ENCODE measurements at places on chromosomes 16 and 17. TPM values are rescaled to one million over a fixed set of nuclear protein-coding genes. Genes with fewer than 3 reads are reported as not detected.

Gene NACA2
- polyA plus RNA-seq: not detected

Gene WNK4
- polyA plus RNA-seq: 8.7 TPM

Gene OR1A2
- polyA plus RNA-seq: not detected

GRCh38 chr16:87248714-87249113 lies 68.5 kb downstream of the C16orf95 start:
- peaks cover 57% of the 10 kb centered on the region for H3K27me3 ChIP-seq
- H3K27ac ChIP-seq: no peak overlapping the region

GRCh38 chr16:53511403-53512280 lies 8.6 kb upstream of the AKTIP start:
- DNase-seq: no peak
- no peaks in the 10 kb centered on the region for H3K36me3 ChIP-seq
- H3K4me1 ChIP-seq: peaks cover 5% of the 10 kb centered on the region
- no peak overlapping the region for H3K27ac ChIP-seq
- H3K27me3 ChIP-seq: no peaks in the 10 kb centered on the region
- no peak overlapping the region for H3K4me3 ChIP-seq

GRCh38 chr17:81513372-81513752 lies 763 bp upstream of the ACTG1 start:
- peaks cover 39% of the 10 kb centered on the region for H3K36me3 ChIP-seq
- DNase-seq: no peak
- H3K27me3 ChIP-seq: no peaks in the 10 kb centered on the region
- peak overlapping the region; percentile 82 for H3K27ac ChIP-seq

Gene SLC5A11
- not detected for polyA plus RNA-seq

Gene SDF2
- 108 TPM for polyA plus RNA-seq

Measured in SK-N-SH (cell line).